ENCODE measurements at places on chromosomes 12 and 14.

GRCh38 chr12:108722992-108723766 is 8.1 kb downstream of the CORO1C start:
- no peak for DNase-seq

- DNase-seq, result no peak
Measured at GRCh38 chr12:114306646-114307045, 99.3 kb downstream of the TBX5 start.

- no peak for DNase-seq
Measured at GRCh38 chr12:14901228-14901562, 15.5 kb upstream of the MGP start.

DNA sequence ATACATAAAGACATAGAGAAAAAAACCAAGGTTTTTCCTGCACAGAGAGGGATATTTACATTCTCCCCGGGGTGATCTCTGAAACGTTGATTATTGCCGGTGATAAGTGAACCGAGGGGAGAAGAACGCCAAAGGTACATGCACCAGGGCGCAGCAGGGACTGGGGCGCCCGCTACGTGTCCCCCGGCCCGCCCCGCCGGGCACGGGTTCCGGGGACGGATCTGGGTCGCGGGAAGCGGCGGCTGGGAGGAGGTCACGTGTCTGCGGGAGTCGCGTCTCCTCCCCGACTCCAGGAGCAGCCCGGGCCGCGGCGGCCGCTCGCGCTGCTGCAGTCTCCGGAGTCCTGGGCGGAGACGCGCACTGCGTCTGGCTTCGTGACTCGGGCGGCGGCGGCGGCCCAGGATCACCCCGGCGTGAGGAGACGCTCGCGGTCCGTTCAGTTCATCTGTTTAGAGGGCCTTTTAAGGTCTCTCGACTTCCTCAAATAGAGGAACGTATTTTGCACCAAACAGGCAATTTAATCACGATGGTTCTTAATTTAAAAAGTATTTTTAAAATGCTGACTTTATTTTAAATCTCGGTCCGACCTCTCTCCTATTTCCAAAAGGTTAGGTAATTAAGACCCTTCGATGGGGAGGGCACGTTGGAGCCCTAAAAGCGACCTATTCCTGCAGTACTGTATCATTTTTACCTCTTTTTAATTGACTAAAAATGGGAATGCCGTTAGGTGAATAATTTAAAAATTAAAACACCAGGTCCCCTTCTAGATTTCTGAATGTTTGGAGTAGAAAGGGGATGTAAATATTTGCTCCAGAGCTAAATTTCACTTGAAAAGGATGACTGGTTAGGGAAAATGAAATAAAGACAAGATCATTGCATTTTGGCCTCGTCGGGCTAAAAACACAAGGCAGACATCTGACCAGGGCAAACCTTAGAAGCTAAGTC is 1.8 kb upstream of the BHLHE41 start:
- DNase-seq, result peak; percentile 88

DNA sequence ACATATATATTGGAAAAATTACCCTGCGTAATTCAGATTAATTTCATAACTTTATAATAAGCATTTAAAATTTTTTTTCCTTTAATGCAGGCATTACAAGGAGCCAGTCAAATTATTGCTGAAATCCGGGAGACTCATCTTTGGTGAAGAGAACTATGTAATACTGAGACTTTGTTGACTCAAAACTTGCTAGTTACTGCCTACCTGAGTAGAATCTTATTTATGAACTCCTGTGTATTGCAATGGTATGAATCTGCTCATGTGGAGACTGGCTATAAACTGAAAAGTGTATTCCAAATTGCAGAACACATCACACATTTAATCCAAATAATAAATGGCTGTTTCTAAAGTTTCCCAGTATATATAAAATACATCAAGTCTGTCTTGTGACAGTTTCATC is 12.4 kb downstream of the YARS2 start:
- no peak for DNase-seq
